Type B pancreatic cell (in vitro differentiated cells): ENCODE measurements at places on chromosomes 7 and 10. TPM values are rescaled to one million over a fixed set of nuclear protein-coding genes. Genes with fewer than 3 reads are reported as not detected.
A peak's percentile ranks its signal among the peaks of the same experiment; 100 is the strongest.

GRCh38 chr10:68560186-68560942 is at the start of gene TET1:
Gene TET1 (plus strand): TSS chr10:68560337. CDS start chr10:68572339, 12,002 bp downstream.
- peak; percentile 77 for DNase-seq
- H3K27ac ChIP-seq = peak within 1 kb of the TSS; percentile 70
- peaks cover 28% of the 10 kb centered on the region for H3K4me1 ChIP-seq

DNA sequence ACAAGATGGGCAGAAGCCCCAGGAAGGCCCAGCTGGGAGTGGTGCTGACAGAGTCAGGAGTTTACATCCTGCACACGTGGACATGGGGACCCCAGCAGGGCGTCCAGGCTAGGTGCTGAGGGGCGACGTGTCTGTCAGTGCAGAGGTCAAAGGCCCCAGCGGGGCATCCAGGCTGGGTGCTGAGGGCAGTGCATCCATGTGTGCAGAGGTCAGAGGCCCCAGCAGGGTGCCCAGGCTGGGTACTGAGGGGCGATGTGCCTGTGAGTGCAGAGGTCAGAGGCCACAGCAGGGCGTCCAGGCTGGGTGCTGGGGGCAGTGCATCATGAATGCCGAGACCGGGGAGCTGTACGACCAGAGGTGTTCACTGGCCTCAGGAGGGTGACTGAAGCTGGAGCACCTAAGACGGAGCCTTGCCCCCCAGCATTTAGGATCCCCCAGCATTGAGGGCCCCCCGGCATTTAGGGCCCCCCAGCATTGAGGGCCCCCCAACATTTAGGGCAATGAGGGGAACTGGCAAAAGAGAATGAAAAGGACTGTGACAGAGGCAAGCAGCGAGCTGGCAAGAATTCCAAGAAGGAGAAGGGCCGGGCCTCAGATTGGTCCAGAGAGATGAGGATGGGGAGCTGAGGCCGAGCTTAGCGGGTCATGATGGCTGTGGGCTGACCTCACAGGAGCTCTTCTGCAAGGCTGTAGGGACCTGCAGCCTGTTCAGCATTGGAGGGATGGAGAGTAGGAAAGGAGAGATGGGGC is 474.9 kb downstream of the PTPRN2 start:
- no peaks in the 10 kb centered on the region for H3K4me1 ChIP-seq
- H3K36me3 ChIP-seq = peaks cover 4% of the 10 kb centered on the region
- H3K4me3 ChIP-seq = no peak overlapping the region
- no peak overlapping the region for H3K27ac ChIP-seq
- DNase-seq = peak; percentile 60

- H3K4me1 ChIP-seq = peaks cover 7% of the 10 kb centered on the region
- H3K36me3 ChIP-seq = no peaks in the 10 kb centered on the region
- H3K27me3 ChIP-seq = peaks cover 34% of the 10 kb centered on the region
- no peak overlapping the region for H3K27ac ChIP-seq
Observed at GRCh38 chr10:75492173-75492925, 60.9 kb downstream of the LRMDA start.

GRCh38 chr7:69714886-69715576 is 116.8 kb downstream of the AUTS2 start:
- H3K4me1 ChIP-seq = peaks cover 19% of the 10 kb centered on the region
- H3K36me3 ChIP-seq = peaks cover 4% of the 10 kb centered on the region
- no peak for DNase-seq
- no peak overlapping the region for H3K27ac ChIP-seq

DNA sequence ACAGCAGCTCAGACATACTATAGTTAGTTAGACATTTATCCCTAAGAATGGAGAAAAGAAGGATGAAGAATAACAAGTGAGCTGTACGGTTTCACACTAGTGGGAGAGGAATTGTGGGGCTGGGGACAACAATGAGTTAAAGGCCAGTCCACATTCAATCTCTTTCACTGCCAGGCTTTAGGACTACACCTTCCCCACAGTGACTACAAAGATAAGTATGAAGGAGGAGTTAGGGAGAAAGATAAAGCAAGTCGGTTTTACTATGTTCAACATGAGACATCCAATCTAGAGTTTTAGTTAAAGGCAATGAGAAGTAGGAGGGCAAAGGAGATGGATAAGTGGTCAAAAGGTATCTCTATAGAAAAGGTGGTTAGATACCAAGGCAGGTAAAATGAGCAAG is 16.3 kb downstream of the ARHGAP12 start:
- H3K27me3 ChIP-seq = no peaks in the 10 kb centered on the region
- peak overlapping the region; percentile 75 for H3K27ac ChIP-seq
- peaks cover 21% of the 10 kb centered on the region for H3K36me3 ChIP-seq
- DNase-seq = no peak
- peak overlapping the region; percentile 51 for H3K4me3 ChIP-seq

The TBX20 gene
- total RNA-seq = 0.46 and 0.48 TPM in 2 replicates

The MRC1 gene
- 0.74 and 0.80 TPM in 2 replicates for total RNA-seq

The KLLN gene
- total RNA-seq = 1.4 and 2.2 TPM in 2 replicates

The VGF gene
- total RNA-seq = 4.2 and 4.4 TPM in 2 replicates

The LIPK gene
- 0.41 and 3.2 TPM in 2 replicates for total RNA-seq

The MKI67 gene
- 40.5 and 104 TPM in 2 replicates for total RNA-seq

The IGFBP1 gene
- 0.75 and 3.1 TPM in 2 replicates for total RNA-seq
